ENCODE measurements at places on chromosomes 11 and 22.
A peak's percentile ranks its signal among the peaks of the same experiment; 100 is the strongest.

GRCh38 chr11:1403721-1404460 is 14.2 kb downstream of the BRSK2 start:
- no peak overlapping the region for H3K27ac ChIP-seq
- no peaks in the 10 kb centered on the region for H3K36me3 ChIP-seq
- H3K4me3 ChIP-seq: no peak overlapping the region
- peaks cover 85% of the 10 kb centered on the region for H3K27me3 ChIP-seq

DNA sequence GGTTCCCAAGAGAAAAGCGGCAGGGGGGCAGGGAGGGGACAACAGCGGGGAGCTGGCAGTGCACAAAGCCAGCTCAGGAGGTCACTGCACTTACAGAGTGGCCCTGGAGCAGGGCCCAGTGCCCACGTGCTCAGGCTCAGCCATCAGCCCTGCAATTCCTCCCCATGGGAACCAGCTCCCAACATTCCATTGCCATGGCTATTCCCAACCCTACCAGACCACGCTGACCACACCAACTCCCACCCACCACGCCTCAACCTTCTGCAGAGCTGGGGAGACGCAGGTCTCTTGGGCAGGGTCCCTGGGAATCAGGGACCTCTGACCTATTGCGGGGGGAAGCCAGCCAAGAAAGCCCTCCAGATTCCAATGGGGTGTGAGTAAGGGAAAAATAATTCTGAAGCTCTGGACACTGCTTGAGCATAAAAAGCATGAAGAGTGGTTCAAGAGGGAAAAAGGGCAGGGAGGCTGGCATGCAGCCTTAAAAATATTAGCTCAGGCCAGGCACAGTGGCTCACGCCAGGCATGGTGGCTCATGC is 38.3 kb upstream of the TFIP11 start:
- H3K27me3 ChIP-seq: no peaks in the 10 kb centered on the region
- no peaks in the 10 kb centered on the region for H3K4me1 ChIP-seq
- H3K36me3 ChIP-seq: no peaks in the 10 kb centered on the region
- H3K4me3 ChIP-seq: no peak overlapping the region

DNA sequence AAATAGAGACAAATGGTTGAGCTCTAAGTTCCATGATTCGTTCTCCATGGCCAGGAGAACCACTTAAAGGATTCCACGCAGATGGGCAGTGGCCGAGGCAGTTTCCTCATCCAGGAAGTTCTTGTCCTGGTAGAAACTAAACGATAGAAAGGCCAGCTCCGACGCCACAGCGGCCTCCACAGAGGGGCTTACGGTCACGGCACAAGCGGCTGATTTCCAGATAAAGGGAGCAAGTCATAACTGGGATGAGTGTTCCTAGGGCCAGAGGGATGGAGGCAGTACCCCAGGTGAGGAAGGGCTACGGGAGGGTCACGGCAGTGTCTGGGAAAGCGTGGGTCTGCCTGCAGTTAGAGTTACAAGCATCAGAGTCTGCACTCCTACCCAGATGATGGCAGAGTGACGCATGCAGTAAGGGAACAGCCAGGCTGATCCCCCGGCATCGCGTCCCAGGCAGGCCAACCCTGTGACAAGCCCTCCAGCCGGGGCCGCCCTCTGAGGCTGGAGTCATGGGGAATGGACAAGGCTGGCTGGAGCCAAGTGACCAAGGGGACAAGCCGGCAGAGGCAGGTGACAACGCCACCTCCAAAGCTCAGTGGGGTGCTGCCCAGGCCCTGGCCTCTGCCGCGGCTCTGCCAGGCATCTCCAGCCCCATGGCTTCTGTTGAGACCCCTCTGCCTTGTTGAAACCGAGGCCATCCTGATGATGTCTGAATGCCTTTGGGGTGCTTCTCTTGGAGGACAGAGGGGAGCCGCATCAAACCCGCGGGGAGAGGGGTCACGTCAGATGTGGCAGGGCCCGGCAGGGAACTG is 475.1 kb downstream of the BRD1 start:
- H3K27ac ChIP-seq: no peak overlapping the region
- H3K27me3 ChIP-seq: peaks cover 79% of the 10 kb centered on the region
- H3K4me1 ChIP-seq: no peaks in the 10 kb centered on the region
- DNase-seq: no peak

DNA sequence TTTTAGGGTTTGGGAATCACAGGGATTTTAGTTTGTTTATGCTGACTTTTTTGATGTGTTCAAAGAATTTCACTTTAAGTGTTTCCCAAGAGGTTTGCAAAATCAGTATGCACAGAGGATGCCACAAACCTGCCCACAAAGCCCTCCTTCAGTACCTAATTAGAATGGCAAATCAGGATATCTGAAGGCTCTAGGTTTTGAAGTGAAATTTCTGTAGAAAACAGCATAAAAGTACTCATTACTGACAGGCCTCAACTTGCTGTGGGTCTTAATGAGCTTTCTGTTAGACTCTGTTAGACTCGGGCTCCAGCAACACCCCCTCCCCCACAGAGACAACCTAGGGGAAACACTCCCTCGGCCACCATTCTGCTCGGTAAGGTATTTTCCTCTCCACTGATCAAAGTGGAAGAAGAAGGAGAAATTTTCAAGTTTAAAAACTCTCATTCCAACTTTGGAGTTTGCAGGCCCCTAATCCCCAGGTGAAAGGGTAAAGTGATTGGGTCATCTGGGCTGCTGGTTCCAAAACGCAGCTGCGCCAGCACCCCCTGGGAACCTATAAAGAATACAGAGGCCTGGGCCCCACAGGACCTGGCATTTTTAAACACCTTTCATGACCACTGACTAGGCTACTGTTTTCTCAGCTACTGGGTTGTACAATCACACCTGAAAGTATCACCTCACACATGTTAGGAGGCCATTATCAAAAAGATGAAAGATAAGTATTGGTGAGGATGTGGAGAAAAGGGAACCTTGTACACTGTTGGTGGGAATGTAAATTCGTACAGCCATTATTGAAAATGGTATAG is 67.5 kb downstream of the PLEKHA7 start:
- H3K4me3 ChIP-seq: no peak overlapping the region
- peaks cover 45% of the 10 kb centered on the region for H3K4me1 ChIP-seq
- no peak for DNase-seq
- no peak overlapping the region for H3K27ac ChIP-seq
- H3K27me3 ChIP-seq: no peaks in the 10 kb centered on the region
- peaks cover 11% of the 10 kb centered on the region for H3K36me3 ChIP-seq

DNA sequence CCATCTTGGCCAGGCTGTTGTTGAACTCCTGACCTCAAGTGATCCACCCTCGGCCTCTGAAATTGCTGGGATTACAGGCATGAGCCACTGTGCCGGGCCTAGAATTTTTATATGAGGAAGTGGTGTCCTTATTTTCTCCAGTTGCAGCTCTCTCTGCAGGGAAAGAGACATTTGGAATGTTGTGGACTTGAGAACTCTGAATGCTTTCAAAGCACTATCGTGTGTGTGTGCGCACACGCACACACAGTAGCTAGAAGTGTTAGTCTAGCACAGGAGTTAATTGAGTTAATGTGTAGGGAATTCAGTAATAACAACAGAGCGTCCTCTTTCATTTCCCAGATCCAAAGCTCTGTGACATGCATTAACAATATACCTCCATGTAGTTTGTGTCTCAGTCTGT is 164.0 kb upstream of the RASSF10 start:
- peak overlapping the region; percentile 89 for H3K27ac ChIP-seq
- H3K36me3 ChIP-seq: peaks cover 20% of the 10 kb centered on the region
- H3K4me1 ChIP-seq: peaks cover 62% of the 10 kb centered on the region
- peak overlapping the region; percentile 58 for H3K4me3 ChIP-seq
- H3K27me3 ChIP-seq: no peaks in the 10 kb centered on the region

- H3K4me3 ChIP-seq: no peak overlapping the region
- DNase-seq: no peak
- H3K27me3 ChIP-seq: no peaks in the 10 kb centered on the region
- H3K4me1 ChIP-seq: no peaks in the 10 kb centered on the region
- H3K27ac ChIP-seq: no peak overlapping the region
These were observed 12.4 kb downstream of the LDHAL6A start for GRCh38 chr11:18468059-18468458.

DNA sequence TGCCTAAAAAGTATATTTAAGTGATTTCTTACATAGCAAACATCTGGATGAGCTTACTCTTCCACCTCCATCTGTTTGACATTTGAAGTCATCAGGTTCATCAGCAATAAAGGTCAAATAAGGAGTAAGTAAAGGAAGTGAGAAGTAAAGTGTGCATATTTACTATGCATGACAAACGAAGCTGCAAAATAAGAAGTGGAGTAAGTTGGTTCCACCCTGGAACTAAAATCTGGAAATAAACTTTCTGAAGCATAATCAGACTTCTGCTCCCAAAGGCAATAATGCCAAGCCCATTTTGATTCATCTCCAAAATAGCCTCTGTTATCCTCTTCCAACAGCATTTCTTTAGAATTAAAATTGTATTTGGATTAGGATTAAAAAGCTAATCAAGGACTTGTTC is 8.4 kb upstream of the FIBIN start:
- H3K36me3 ChIP-seq: no peaks in the 10 kb centered on the region
- no peak overlapping the region for H3K27ac ChIP-seq
- H3K27me3 ChIP-seq: no peaks in the 10 kb centered on the region
- no peak overlapping the region for H3K4me3 ChIP-seq
- no peak for DNase-seq
- H3K4me1 ChIP-seq: no peaks in the 10 kb centered on the region

GRCh38 chr11:112542479-112542878 is 281.8 kb upstream of the PLET1 start:
- no peak overlapping the region for H3K4me3 ChIP-seq
- H3K27ac ChIP-seq: no peak overlapping the region
- no peaks in the 10 kb centered on the region for H3K4me1 ChIP-seq
- no peaks in the 10 kb centered on the region for H3K27me3 ChIP-seq
- H3K36me3 ChIP-seq: no peaks in the 10 kb centered on the region
- no peak for DNase-seq

DNA sequence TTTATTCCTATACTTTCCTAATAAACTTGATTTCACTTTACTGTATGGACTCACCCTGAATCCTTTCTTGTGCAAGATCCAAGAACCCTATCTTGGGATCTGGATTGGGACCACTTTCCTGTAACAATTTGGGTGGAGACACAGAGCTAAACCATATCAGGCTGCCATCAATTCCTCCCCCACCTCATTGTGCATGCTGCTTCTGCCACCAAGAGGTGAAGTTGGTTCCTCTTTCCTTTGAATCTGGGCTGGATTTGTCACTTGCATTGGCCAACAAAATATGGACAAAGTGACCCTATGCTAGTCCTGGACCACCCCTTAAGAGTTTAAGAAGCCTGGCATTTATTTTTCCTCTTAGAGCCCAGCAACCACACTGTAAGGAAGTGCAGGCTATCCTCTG is 39.4 kb upstream of the CEP295 start:
- H3K27ac ChIP-seq: no peak overlapping the region
- H3K4me1 ChIP-seq: peaks cover 18% of the 10 kb centered on the region
- no peak overlapping the region for H3K4me3 ChIP-seq
- no peaks in the 10 kb centered on the region for H3K27me3 ChIP-seq
- H3K36me3 ChIP-seq: no peaks in the 10 kb centered on the region

Data from Calu3 (cell line).